ENCODE measurements at places on chromosomes 13 and 19.

DNA sequence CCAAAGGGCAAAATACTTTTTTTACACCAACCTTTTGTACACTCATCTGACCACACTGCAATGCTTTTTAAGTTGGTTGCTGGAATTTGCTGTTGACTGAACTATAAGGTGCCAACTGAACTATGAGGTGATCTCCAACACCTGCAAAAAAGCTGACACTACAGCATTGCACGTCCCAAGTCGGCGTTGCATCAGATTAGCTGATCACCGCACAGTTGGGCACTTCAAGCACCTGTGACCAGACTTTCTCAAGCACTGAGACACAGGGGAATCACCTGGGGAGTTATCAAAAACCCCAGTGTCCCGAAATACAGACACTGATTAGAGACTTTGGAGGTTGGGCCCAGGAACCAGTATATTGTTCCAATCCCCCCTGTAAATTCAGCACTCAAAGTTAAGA lies 1.1 kb downstream of the NLRP11 start:
- no peak for DNase-seq

- DNase-seq, result no peak
Measured at GRCh38 chr19:53595510-53595867, 36.3 kb upstream of the DPRX start.

- no peak for DNase-seq
Measured at GRCh38 chr13:35841060-35841521, 290.1 kb downstream of the DCLK1 start.

GRCh38 chr19:5352229-5352763 lies 11.7 kb upstream of the PTPRS start:
- DNase-seq, result no peak

DNA sequence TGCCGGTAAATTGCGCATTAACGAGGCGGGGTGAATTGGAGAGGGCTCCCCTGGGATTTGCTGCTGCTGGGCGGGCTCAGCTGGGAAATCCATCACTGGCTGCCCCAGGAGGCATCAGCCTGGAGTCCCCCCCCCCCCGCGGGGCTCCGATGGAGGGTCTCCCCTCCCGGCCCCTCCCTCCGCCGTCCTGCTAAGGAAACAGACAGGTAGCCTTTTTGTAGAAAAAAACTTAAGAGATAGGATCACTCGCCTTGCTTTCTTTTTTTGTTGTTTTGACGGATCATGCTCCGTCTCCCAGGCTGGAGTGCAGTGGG lies 6.8 kb downstream of the TLE6 start:
- DNase-seq, result no peak

DNA sequence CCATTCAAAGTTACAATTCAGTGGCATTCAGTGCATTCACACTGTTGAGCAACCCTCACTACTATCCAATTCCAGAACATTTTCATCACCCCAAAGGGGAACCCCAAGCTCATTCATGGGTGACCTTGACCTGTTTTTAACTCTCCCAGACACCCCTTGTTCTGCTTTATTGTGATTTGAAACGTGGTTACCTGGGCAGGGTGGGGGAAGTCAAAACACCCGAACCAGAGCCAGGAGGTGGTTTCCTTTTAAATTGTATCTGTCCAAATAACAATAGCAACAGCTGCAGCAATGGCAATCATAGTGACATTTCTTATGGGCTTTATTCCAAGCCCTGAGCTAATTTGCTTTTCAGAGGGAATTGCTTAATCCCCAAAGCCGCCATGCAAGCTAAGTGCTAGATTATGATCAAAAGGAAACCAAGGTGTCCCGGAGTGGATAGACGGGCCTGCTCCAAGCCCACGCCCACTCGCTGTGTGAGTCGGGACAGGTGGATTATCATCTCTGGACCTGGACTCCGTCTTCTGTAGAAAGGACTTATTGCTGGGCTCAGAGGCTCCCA lies 6.1 kb downstream of the PTGIR start:
- DNase-seq, result no peak

DNA sequence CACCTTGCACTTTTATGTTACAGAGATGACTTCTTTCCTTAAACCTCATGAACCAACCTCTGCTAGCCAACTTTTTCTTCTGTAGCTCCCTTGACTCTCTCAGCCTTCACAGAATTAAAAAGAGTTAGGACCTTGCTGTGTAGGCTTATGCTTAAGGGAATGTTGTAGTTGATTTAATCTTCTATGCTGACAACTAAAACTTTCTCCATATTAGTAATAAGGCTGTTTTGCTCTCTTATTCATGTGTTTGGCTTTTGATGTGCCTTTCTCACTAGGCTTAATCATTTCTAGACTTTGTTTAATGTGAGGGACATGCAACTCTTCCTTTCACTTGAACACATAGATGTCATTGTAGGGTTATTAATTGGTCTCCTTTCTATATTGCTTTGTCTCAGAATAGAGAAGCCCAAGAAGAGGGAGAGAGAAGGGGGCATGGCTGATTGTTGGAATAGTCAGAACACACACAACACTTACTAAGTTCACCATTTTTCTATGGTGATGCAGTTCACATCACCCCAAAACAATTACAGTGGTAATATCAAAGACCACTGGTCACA lies 509.5 kb downstream of the UQCRFS1 start:
- no peak for DNase-seq

- DNase-seq, result no peak
Measured at GRCh38 chr13:46896341-46897137, at the start of gene HTR2A. Gene HTR2A (minus strand): TSS chr13:46897053. CDS start chr13:46895906, 1,147 bp downstream.

GRCh38 chr13:21771075-21771474 lies 100.2 kb downstream of the FGF9 start:
- no peak for DNase-seq

DNA sequence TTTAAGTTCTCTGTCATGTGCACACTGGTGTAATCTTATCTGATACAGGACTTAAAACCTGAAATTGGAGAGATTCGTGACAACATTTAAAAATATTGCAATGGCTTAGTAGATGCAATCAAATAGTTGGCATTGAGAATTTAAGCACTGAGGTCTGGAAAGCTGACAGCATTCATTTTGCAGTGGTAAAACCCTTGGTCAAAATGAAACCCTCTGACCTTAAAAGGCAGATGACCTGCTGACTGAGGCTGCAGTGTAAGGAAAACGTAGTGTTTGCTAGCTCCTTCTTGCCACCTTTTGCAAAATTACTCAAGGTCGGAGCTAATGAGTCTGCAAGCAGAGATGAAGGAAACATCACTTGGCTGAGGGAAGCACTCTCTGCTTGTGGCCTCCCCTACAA lies 150.6 kb downstream of the KCTD12 start:
- DNase-seq, result no peak

DNA sequence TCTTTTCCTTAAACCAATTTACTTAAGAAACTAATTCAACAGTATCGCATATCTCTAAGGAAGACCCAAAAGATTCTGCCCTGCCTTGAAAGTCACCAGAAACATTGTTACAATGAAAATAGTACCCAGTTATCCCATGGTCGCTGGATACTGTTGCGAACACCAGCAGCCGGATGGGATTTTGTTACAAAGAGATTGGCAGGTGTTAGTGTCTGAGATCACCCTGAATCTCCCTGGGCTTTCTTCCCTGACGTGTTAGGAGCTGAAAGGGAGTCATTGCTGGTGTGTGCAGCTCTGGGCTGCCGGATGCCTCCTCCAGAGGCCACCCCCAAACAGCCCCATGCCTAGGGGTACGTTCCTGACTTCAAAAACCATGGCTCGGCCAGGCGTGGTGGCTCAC lies 38.2 kb downstream of the PTPRS start:
- DNase-seq, result no peak

DNA sequence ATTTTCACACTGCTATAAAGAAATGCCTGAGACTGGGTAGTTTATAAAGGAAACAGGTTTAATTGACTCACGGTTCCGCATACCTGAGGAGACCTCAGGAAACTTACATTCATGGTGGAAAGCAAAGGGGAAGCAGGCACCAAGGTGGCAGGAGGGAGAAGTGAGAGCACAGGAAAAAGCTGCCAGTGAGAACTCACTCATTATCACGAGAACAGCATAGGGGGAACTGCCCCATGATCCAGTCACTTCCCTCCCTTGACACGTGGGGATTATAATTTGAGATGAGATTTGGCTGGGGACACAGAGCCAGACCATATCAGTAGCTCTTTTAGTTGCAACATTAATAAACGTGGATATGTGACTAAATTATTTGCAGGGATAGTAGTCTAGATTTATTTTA lies 4.3 kb upstream of the KCTD4 start:
- DNase-seq, result no peak

- no peak for DNase-seq
Measured at GRCh38 chr19:42311657-42312056, 1.5 kb upstream of the TMEM145 start.

DNA sequence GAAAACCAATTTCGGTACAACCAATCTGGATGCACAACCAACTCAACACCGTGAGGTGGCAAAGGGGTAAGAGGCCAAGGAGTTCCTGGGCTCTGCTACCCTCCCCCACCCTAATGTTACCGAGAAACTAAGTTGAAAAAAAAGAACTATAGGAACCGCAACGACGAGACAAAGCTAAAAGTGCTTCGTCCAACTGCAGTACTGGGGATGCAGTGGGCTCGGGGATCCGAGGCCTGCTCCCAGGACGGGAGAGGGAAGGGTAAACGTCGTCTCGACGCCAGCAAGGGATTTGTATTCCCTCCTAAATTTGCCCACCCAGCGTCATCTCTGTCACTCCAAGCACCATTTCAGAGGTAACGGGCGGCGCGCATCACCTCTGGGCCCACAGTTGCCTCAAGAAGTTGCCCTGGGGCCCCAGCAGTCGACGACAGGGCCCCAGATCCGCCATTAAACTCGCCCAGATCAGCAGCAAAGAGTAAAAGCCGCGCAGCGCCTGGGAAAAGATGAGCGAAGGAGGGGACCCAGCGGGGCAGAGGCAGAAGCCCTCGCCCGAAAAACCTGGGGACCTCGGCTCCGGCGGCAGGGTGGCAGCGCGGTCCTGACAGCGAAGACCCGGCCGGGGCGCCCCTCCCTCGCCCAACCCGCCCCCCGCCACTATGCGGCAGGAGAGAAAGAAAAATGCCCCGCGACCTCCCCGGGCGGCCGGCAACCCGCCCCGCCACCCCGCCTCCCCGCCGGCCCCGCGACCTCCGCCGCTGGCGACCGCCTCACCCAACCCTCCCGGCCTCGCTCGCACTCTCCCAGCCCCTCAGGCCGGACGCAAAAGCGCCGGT lies 752 bp downstream of the ZMYM5 start:
- peak; percentile 28 for DNase-seq

DNA sequence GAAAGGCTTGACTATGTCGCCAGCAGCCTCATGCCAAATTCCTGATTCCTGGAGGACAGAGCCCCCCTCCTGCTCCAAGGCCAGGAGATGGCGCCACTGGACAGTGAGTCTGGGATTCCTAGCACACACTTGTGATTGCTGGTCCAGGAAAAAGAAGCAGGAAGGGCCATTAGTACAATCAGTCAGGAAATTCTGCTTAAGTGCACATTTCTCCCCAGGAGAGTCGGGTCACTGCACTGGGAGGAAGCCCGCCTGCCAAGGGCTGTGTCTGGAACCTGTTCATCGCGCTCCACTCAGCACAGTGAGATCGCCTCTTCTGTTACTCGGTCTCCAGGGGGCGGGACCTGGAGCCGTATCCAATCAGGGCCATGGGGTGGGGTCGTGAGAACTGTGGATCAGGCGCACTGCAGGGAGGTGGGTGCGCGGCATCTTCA lies 65.1 kb downstream of the ZNF823 start:
- no peak for DNase-seq

GRCh38 chr19:18869781-18870530 lies 26.0 kb downstream of the CERS1 start:
- DNase-seq, result no peak

- no peak for DNase-seq
Measured at GRCh38 chr19:21317821-21318220, 11.4 kb downstream of the ZNF708 start.

- DNase-seq, result no peak
Measured at GRCh38 chr13:110157718-110158117, 149.2 kb downstream of the COL4A1 start.

DNA sequence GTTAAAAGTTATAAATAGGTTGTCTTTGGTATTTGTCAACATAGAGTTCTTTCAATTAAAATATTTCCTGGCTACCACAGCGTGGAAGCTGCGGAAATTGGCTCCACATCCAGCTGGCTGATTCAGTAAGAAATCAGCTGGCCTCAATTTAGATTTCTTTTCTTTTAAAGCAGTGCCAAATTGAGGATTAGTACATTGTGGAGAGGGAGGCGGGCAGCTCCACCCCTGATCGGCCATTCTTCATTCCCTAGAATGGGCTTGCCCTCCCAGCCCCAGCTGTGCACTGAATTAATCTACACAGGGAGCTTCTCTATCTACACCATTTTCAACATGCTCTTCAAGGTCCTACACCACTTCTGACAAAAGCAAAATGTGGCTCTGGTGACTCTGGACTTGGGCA lies 624.8 kb downstream of the DACH1 start:
- DNase-seq, result no peak

DNA sequence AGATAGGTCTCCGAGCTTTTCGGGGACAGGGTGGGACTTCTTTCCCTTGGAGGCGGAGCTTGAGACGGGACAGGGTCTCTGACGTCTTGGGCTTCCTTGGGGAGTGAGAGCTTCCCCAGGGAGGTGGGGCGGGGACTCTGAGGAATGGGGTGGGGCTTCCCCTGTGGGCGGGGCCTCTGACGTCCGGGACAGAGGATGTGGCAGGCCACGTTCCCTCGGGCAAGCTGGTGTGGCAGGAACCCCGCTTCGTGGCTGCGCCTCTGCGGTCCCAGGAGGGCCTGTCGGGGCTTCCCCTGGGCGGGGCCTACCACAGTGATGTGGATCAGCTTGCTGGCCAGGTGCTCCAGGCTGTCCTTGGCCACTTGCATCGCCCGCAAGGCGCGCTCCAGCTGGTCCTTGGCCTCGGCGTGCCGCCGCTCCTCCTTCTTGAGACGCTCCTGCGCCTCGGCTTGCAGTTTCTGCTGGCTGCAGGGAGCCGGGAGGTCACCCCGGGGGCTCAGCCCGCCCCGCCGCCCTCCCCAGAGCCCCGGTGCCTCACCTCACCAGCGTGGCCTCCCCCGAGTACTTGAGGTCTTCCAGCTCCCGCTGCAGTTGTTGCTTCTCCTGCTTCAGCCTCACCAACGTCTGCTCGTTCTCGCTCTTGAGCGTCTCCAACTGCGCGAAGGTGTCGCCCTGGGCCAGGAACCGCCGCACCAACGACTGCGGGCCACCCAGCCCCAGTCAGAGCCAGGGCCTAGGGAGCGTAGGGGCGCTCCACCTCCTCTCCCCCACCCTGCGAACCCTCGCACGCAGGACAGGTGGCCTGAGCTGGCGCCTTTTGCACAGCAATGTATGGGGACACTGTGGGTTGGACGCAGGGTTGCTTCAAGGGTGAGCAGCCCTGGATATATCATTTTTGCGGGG lies 3.3 kb upstream of the RGL3 start:
- DNase-seq, result peak; percentile 32

GRCh38 chr19:40239415-40240226 lies 13.1 kb upstream of the CCNP start:
- DNase-seq, result no peak

DNA sequence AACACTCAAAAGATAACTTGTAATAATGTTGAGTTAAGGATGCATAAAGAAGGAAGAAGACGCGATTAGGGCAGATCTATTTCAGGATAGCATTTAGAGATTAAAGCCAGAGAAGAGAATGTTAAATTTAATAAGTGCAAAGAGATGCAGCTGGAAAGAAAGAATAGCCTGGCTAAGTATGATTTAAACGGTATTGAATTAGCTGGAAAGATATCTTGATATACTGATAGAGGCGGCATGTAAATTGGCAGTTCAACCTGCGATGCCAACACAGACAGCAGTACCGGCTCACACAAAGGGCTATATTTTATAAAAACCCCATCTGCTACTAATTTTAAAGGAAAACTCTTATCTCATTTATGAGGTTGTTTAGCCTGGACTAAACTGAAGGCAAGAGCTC lies 121.4 kb downstream of the ENOX1 start:
- no peak for DNase-seq
